ENCODE measurements at places on chromosomes 5 and 9.

DNA sequence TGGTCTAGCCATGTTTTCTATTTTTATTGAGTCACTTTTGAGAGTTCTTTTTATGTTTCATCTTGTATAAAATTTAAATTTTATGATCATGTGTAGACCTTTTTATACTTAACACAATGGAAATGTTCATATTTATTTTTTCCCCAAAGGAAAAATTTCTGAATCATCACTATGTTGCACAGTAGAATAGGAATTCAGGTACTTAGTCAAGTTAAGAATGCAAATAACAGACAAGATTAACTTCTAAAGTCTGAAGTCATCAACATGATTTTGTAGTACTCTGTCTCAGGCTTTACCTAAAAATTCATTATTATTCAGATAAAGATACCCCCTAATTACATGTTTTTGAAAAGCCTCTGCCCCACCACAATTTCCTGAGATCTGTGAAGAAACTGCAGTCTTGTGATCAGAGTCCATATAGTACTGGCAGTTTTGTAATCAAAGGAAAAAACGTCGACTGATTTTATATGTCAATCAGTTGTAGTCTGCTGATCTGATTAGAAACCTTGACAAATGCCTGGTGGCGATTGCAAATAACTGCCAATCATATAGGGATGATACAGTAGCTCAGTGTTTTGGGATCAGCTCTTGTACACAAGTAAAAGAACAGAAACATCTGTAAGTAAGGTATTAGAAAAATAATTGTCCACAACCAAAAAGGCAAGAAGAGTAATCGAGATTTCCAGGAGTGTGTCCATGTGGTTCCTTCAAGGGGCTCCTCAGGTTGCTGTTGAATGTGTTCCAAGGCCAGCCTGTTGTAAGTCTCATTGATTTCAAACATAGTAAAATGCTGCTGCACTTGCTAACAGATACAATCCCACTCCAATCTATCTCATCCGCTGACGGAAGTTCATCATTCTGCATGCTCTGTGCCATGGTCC lies 352.4 kb downstream of the ARRDC3 start:
- no peak for DNase-seq

GRCh38 chr9:128092199-128092977 lies 24.4 kb downstream of the SLC25A25 start:
- DNase-seq, result no peak

GRCh38 chr5:84437673-84438315 lies 53.1 kb upstream of the EDIL3 start:
- DNase-seq, result peak; percentile 75

DNA sequence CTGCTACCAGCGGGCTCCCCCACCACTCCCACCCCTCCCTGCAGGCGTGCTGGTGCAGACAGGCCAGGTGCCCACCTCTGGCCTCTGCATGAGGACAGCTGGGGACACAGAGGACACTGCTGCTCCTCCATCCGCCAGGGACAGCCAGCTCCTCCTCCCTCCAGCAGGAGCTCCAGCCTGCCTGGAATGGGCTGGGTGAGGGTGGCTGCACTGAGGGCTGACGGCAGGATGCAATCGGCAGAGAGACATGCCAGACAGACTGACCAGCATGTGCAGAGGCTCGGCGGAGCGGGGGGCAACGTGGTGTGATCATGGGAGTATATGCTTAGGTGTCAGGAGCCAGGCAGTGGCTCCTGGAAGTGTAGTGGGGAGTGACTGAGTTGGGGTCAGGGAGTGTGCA lies 68.4 kb downstream of the RASGEF1C start:
- no peak for DNase-seq

DNA sequence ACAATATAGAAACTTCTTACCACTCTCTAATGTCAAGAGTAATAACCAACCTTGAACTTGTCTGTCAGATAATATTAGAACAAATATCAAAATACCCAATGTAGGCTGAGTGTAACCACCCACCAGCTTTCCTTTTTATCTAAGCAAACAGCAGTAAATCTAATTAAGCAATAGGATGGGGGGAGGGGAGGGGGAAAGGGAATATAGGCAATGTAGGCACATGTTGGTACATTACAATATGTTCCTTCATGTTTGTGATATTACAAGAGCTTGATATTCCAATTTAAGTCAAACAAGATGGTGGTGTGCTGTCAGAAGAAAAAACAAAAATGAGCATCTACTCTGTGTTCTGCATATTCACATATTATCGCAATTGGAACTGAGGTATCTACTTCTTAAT lies 158.2 kb downstream of the DENND1A start:
- no peak for DNase-seq

DNA sequence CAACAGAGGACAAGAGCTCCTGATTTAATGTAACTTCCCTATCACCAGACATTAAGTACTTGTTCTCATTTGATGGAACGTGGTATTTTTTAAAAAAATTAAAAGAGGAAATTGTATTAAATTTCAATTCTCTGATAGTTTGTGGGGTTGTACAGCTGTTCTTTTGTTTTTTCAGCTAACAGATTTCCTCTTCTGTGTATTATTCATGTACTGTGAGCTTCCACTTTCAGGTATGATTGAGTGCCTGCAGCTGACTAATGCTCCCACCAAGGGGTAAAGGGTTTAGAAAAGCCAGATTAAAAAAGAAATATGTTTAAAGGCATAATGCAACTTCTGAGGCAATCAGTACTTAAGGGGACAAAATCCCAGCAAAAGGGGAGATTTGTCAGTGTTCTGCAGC lies 117.7 kb upstream of the ACTBL2 start:
- DNase-seq, result peak; percentile 1

- no peak for DNase-seq
Observed at GRCh38 chr9:33023661-33024060, 1.4 kb upstream of the DNAJA1 start.

GRCh38 chr5:1325870-1326531 lies 18.9 kb downstream of the CLPTM1L start:
- no peak for DNase-seq

- DNase-seq, result no peak
Observed at GRCh38 chr5:163889369-163889768, 383.9 kb downstream of the MAT2B start.

GRCh38 chr5:178624631-178625546 lies 2.0 kb downstream of the CLK4 start:
- DNase-seq, result no peak

DNA sequence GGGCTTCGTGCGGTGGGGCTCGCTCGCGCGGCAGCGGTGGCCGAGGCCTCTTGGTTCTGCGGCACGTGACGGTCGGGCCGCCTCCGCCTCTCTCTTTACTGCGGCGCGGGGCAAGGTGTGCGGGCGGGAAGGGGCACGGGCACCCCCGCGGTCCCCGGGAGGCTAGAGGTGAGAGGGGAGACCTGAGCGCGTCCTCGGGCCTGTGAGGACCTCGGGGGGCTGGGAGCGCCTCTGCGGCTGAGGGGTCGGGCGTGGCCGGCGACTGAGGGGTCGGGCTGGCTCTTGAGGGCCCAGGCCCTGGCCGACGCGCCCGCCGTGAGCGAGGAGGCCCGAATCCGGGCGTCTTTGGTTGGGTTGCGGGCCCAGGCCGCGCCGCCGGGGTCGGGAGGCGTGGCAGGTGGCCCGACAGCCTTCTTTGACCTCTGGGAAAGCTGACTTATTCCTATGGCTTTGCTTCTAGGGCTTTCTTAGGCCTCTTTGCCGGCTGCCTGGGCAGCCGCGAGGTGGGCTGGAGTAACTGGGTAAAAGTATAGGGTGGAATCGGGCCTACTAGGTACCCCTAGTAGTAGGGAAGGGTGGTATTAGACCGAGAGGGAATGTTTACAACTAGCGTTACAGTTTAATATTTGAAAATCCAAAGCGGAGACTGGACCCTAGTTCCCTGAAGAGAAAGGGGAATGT lies at the start of gene CANX:
Gene CANX (plus strand): TSS at position 33 of the 681 bp plus-strand sequence. CDS start 6,715 bp downstream, outside the sequence.
- peak; percentile 19 for DNase-seq

DNA sequence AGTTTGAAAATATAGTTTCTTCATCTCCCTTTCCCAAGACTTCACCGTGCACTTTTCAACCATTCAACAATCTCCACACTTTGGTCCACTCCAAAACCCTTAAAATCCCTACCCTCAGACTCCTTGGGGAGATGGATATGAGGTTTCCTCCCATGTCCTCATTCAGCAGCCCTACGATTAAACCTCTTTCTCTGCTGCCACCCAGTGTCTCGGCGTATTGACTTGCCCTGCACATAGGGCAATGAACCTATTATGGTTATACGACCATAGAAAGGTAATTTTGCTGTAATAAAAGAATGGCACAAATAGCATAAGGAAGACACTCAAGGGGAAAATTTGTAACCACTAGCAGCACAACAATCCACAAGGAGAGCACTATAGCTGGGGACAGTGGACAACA lies 803.5 kb downstream of the TLE1 start:
- DNase-seq, result no peak

GRCh38 chr5:176646049-176646706 lies 1.1 kb upstream of the TSPAN17 start:
- no peak for DNase-seq
